Stimulated activated naive CD8-positive, alpha-beta T cell treated with anti-CD3 and anti-CD28 coated beads, Interleukin-15, Interleukin-2, amounts not matched to agents 100 U/mL and 50 U/mL, for 24 hours (primary cell): ENCODE measurements at places on chromosomes 13 and 19.

- DNase-seq = peak; percentile 19
Observed at GRCh38 chr13:95624020-95624419, 20.5 kb downstream of the DZIP1 start.

DNA sequence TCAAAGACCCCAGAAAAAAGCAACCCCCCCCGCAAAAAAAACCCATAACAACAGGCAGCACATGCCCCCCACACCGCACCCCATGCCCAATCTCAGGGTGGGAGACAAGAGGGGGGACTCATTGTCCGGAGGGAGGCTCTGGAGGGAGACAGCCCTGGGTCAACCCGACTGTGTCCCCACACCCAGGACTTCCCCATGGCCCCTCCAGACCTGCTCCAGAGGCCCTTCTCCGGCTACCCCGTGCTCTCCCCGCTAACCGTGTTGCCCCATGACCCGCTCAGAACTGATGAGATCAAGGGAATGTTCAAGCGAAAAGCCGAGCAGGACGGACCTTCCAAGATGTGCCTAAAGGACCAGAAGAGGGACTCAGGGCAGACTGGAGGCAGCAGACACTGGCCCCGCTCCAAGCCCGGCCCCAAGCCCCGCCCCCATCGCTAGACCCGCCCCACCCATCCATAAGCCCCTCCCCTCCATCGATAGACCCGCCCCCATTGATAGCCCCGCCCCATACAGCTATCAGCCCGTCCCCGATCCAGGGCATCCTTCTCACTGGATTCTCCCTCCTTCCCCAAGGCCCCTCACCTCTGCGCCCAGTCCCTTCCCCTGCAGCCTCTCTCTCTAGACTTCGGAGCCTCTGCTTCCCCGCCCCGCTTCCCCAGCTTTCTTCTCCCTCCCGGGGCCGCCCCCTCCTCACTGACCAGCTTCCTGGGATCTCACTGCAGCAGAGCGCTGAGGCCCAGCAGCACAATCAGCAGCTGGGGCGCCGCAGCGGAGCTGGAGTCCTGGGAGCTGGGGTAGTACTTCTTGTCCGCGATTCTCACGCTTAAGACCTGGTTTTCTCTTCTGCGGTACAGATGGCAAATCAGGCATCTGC is 2.2 kb downstream of the BST2 start:
- DNase-seq = peak; percentile 68

GRCh38 chr19:39351537-39352064 is 9.4 kb downstream of the SAMD4B start:
- peak; percentile 35 for DNase-seq

- no peak for DNase-seq
Observed at GRCh38 chr13:40105231-40105630, 449.8 kb downstream of the COG6 start.

DNA sequence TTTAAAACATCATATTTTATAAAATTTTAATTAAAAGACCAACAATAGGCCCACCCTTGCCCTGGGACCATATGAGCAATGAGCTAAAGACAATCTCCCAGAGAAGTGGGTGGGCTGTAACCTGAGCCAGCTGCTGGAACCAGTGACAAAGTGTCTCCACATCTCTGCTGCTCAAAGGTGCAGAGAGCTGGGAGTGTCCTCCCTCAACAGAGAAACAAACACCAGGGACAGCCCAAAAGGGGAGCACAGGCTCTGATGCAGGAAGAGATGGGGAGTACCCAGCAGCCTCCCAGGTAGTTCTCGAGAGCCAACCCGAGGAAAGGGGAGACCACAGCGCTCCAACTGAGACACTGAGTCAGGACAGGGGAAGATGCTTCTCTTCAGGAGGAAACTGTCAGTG is 39.1 kb downstream of the DOCK9 start:
- DNase-seq = no peak

- DNase-seq = no peak
Observed at GRCh38 chr19:56899943-56900342, 59.4 kb upstream of the PEG3 start.

DNA sequence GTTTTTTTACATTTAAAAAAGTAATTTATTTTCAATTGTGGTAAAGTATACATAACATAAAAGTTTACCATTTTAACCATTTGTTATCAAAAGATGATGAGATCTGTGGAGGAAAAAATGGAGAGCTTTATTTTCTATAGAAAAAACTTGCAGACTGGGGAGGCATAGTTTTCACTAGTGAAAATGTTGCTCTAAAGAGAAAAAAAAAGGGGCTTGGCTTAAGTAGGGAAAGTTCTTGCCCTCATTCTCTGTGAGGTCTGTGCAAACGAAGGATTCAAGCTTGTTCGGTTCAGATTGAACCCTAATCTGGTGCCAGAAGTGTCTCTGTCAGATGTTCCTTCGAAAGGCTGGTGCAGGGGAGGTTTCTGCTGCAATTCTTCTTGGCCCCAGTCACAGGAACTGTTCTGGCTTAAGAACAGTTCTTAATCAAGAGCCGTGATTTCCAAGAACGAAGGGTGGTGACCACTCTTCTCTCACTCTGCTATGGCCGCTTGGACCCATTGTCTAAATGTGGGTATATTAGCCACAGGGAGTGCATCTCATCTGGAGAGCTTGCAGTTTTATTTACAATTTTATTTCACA is 42.1 kb downstream of the PCCA start:
- no peak for DNase-seq

DNA sequence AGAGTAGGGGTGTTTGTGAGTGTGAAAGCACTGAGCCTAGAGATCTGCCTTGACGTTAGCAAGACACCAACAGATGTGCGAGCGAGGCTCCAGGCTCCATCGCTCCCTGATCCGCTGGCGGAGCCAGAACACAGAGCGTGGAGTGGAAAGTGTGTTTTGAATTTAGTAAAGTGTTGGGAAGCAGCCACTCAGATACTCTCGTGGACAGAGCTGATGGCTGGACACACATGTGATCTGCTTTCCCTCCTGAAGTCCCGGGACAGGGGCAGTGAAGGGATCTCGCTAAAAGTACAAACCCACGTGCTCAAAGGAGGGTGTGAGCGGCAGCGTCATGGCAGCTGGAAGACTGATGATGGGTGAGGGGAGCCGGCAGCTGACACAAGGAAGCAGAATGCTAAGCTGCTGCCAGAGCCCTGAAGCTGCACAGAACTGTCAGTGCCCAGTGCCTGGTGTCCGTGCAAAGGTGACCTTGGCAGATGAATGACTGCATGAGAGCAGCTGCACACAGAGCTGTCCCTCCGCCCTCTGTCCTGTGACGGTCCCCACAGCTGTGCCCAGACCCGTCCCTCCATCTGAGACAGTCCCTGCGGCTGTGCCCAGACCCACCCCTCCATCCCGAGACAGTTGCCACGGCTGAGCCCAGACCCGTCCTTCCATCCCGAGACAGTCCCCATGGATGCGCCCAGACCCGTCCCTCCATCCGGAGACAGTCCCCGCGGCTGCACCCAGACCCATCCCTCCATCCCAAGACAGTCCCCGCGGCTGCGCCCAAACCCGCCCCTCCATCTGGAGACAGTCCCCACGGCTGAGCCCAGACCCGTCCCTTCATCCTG is 29.6 kb upstream of the TMEM255B start:
- DNase-seq = no peak

DNA sequence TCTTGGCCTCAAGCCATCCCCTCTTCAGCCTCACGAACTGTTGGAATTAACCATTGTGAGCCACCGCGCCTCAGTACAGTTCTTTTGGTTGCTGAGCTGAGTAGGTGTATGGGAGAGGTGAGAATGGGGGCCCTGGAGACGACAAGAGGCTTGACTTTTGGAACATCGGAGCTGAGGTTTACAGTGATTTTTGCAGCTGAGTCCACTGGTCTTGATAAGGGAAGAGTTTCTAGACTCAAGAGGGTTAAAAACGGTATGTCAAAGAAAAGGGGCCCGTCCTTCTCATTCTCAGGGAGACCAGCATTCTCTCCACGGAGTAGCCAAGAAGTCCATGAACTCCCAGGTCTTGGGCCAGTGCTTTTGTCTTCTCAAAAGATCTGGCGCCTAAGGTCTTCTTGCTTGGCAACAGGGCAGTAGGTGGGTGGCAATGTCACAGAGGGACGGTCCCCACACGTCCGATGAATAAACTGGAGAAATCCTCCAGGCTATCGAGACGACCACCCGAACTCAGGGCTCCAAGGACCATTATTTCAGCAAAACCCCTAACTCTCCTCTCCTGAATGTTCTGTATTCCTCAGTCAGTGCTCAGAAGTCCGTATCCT is 6.4 kb upstream of the QTRT1 start:
- no peak for DNase-seq

DNA sequence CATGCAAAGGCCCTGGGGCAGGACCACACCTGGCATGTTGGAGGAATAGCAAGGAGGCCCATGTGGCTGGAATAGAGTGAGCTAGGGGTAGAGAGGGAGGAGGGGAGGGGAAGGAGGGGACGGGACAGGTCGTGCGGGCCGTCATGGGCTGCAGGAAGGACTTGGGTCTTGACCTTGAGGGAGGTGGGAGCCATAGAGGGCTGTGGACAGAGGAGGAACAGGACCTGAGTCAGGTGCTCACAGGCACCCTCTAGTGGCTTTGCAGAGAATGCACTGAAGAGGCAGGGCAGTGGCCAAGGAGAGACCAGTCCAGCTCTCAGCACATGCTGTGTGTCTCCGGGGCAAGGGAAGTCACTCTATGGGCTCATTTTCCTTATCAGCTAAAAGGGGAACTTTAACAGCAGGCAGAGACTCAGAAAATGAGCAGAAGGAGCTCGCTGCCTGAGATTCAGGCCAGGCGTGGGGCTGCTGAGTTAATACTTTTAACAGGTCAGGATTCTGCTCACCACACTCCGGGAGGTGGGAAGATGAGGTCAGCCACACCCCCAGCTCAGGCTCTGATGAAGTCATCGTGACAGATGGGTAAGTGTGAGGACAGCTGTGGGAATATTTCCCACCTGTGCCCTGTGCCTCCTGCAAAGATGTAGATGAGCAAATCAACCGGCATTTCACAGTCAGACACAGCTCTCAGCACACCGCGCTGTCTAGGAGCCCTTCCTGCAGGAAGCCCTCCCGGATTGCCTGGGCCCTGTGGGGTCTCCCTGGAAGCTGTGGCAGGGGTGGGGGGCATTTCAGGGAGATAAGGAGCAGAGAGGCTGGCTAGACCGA is 6.0 kb upstream of the TNFAIP8L1 start:
- peak; percentile 71 for DNase-seq

- DNase-seq = no peak
Observed at GRCh38 chr19:7706955-7707456, 5.1 kb upstream of the FCER2 start.

- DNase-seq = no peak
Observed at GRCh38 chr13:50584856-50585580, 258.5 kb downstream of the DLEU7 start.

- no peak for DNase-seq
Observed at GRCh38 chr13:71591374-71591773, 275.6 kb downstream of the DACH1 start.

DNA sequence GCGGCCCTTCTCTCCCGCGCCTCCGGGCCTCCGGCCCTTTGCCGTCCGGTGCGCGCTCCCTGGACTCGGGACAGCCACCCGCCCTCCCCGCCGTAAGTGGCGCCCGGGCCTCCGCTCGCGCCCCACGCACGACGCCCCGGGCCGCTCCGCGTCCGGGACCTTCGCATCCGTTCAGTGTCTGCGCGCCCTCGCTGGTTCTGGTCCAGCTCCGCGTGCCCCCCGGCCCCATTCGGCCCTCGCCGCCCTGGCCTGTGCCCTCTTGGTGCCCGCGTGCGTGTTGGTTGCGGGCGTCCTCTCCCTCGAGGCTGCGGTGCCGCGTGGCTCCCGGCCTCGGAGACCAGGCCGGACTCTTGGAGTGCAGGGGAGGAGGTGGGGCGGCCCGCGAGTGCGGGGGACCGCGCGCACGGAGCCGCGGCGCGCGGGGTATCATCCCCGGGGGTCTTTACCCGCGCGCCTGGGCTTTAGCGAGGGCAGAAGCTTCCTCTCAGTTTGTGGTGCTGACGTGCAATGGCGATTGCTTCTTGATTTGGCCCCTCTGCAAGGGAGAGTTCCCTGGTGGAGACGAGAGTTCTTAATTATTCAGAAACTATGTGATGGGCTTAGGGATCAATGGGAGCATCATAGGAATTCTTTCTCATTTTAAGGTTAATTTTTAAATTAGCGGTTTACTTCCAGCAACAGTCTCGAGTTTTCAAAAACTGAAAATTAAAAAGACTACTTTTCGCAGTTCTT is 757 bp downstream of the WASF3 start:
- peak; percentile 4 for DNase-seq

GRCh38 chr19:40663695-40664692 is 26.5 kb downstream of the NUMBL start:
- DNase-seq = peak; percentile 43

DNA sequence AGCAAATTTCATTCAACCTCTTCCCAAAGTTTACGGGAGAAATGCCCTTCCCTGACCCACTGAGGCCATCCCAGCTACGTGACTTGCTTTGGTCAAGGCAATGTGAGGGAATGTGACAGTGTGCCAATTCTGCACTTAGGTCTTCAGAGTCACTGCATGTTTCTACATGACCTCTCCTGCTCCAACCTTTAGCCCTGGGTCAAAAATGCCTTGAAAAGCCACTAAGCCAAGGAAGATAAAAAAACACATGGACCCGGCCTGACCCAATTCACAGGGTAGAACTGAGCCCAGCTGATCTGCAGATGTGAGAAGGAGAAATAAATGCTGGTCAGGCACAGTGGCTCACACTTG is 30.0 kb downstream of the ZNRF4 start:
- DNase-seq = no peak
